ENCODE measurements at places on chromosomes 2 and 18.

- no peak for DNase-seq
These were observed 258.0 kb downstream of the ZEB2 start for GRCh38 chr2:144261966-144262365.

DNA sequence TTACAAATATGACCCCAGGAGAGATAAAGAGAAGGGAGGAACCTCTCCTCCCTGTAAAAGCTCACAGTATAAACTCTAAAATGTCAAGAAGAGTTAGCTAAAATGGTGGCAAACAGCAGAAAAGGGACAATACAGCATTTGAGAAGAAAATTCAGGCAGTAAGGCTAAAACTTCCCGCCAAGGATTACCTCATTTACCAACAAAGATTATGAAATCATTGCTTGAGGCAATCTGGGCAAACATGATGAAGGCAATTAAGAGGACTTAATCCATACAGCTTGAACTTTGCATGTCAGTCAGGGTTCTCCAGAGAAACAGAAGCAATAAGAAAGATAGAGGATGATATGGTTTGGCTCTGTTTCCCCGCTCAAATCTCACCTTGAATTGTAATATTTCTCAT lies 81.4 kb downstream of the CMPK2 start:
- no peak for DNase-seq

GRCh38 chr2:224120986-224121385 lies 81.9 kb upstream of the SERPINE2 start:
- no peak for DNase-seq

DNA sequence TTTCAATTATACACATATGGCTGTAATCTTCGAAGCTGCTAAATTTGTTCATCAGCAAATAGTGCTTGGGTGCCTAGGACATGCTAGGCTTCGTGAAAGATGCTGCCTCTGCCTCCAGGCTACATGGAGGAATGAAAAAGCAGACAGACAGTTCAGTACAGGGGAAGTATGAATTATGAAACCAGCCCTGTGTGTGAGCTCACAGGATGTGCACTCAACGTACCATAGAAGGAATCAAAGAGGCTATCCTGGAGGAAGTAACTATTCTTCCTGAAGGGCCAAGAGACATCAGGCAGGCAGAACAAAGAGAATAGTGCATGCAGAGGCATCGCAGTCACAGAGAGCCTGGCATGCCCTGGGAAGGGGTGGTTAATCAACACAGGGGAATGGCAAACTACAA lies 61.4 kb downstream of the DYM start:
- no peak for DNase-seq

DNA sequence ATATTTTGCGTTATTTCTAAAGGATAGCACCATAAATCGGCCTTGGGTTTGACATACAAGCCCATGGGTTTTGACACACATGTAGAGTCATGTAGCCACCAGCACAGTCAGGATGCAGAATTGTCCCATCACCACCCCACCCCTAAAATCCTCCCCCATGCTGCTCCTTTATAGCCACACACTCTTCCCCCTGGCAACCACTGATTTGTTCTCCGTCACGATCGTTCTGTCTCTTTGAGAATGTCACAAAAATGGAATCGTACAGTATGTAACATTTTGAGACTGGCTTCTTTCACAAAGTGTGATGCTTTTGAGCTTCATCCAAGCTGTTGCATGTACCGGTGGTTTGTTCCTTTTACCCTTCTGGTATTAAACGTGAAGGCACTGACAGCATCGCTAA lies 39.1 kb downstream of the CRACDL start:
- DNase-seq, result no peak

- DNase-seq, result no peak
These were observed 25.2 kb downstream of the NPPC start for GRCh38 chr2:231900972-231901371.

- no peak for DNase-seq
These were observed 78.6 kb downstream of the BARD1 start for GRCh38 chr2:214730800-214731407.

DNA sequence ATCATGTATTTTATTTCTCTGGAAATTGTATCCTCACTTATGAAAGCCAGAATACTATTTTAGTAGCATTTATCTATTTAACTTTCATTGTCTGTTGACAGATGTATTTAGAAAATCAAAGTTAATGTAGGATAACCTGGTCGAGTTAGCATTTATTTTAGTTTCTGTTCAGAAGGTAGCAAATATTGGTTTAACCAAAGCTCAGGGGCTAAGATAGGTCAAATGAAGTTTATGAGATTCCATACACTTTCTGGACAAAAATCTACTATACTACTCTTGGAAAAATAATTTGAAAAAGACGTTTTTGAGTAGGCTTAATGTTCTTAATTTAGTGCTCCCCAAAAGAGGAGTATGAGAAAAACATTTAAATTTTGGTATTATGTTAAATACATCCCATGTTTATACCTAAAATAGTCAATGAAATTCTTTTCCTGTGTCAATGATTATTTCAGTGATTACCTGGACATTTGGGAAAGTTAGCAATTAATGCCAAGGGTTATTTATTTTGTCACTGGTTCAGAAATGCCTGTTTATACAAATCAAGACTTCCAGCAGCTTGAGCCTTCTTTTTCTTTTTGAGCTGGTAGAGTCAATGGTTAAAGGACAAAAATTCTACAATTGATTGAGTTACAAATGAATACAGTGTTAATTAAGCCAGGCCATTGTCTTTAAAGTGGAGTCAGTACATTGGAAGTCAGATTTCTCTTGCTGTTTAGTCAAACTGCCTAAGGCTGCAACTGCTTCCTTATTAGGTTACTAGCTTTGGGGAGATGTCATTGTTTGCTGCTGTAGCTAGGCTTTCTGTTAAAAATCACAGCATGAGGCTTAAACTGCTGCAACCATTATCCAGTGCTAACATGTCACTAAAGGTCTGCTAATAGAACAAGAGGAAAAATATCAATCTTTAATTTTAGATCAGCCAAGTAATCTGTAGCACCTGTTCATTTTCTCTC lies 182.3 kb downstream of the CAMKMT start:
- peak; percentile 28 for DNase-seq

GRCh38 chr2:29808321-29808720 lies 113.1 kb downstream of the ALK start:
- no peak for DNase-seq

DNA sequence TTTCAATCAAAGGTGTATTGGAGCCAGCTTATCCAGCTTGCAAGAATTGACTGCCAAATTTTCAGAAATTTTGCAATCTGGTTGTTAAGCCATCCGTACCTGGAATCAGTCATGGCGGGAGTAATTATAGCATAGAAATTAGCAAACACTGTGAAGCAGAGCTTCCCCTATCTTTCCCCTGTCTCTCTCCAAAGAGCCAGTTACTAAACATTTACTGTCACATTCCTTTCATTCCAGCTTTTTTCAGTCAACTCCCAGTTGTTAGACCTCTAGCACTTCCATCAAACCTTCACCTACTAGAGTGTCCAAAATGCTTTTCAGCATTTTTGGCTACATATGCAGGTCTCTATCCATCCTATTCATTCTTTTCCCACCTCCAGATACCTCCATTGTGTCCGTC lies 137.4 kb downstream of the MC4R start:
- DNase-seq, result no peak

DNA sequence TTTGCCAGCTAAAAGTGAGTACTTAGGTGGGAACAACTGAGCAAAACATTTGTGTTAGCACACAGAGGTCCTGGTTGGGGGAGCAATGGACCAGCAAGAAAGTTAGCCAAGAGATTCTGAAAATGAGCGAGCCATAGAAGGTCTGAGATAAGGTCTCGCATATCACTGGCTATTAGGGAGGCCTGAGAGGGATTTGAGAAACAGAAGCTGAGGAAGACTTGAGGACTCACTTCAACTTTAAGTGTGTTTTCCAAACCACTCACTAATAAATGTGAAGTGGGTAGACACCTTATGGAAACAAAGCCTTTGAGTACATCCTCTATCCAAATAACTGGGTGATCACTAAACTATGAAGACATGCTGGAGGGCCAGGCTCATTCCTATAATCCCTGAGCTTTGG lies 958.5 kb downstream of the DPP10 start:
- no peak for DNase-seq

- DNase-seq, result no peak
These were observed 21.0 kb downstream of the KDSR start for GRCh38 chr18:63346031-63346430.

Data from NCI-H2107 (cell line).